ENCODE measurements at places on chromosomes 1 and 21.

- DNase-seq, result no peak
These were observed 12.6 kb downstream of the NHLH2 start for GRCh38 chr1:115828101-115829022.

GRCh38 chr1:60950224-60951063 lies 131.9 kb upstream of the NFIA start:
- no peak for DNase-seq

GRCh38 chr1:171384496-171384895 lies 70.5 kb downstream of the FMO4 start:
- DNase-seq, result no peak

DNA sequence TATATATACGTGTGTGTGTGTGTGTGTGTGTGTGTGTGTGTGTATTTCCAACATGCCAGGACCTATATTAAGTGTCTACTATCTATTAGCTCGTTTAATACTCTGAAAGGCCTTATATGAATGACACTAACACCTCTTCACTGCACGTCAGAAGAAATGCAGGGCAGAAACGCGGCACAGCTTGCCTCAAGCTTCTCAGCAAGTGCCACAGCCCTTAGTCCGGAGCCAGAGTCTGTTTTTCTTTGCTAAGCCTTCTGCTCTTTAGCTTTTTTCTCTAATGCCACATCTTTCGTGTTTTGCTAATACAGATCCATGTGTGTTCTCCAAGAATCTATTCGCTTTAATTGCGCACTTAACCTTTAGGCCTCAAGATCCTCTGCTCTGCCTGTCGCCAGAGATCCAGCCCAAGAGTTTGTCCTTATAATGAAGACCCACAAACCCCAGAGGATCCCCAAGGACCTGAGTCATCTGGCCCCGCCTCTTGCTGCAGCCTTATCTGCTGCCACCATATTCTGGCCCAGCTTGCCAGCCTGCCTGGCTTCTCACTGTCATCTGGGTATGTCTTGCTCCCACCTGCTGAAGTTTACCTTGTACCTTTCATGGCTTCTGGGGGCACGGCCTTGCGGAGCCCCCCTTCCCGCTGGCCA lies 2.0 kb upstream of the TRIM58 start:
- no peak for DNase-seq

- DNase-seq, result no peak
These were observed 40.7 kb downstream of the NME7 start for GRCh38 chr1:169326956-169327268.

GRCh38 chr1:184423649-184424048 lies 36.8 kb downstream of the C1orf21 start:
- no peak for DNase-seq

DNA sequence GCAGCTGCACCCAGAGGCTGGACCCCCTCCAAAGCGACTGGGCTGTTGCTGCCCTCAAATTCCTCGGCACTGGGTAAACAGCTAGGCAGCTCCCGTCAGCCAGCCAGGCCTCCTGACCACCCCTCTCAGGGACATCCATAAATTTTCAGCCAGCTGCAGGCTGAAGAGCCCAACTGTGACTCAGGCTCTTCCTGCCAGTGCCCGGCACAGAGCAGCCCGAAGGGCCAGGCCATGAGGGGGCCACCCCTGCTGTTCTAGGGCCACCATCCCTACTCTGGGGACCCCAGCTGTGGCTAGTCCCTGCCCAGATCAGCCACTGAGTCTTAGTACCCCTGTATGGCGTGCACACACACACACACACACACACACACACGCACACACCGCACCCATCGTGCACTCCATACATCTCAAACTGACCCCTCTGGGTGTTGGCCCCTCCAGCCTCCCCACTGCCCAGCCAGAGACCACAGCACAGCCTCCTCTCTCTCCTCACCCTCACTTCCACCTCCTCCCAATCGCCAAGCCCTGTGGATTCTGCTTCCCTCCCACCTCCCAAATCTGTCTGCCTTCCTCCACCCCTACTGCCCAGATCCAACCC lies 6.2 kb upstream of the LAPTM5 start:
- DNase-seq, result no peak

GRCh38 chr1:226962421-226963391 lies 22.6 kb downstream of the COQ8A start:
- DNase-seq, result no peak

DNA sequence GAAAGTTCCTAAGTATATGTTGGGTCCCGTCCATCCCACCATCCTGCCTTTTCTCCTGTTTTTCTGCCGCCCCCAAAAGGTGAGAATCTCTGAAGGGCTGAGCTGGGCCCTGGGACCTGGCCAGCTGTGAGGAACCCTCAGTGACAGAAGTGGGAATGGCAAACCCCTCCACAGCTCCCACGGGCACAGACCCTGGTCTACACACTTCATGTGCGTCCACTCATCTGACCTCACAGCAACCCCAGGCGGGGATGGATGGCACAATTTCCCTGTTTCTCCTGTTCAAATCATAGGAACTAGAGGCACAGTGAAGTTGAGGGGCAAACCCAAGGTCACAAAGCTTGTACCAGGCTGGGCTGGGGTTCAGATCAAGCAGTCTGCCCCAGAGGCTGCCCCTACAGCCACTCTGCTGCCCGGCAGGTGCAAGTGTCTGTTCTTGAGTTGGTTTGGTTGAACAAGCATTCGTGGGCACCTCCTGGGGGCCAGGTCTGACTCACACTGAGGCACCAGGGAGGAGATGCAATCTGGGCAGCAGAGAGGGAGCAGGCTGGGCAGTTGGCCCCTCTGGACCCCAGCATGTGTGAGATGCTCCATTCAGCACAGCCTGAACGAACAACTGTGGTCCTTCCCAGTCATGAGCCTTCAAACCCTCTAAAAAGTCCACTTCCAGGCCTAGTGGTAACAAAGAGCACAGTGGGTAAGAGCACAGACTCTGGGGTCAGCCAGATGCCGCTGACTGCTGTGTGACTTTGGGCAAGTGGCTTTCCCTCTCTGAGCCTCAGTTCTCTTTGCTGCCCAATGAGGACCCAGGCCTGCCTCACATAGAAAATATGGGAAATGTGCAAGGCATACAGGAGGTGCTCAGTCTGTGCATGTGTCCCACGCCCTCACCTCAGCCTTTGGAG lies 4.0 kb downstream of the EDN2 start:
- no peak for DNase-seq

- DNase-seq, result no peak
These were observed 166.8 kb upstream of the CAMK1G start for GRCh38 chr1:209416716-209417115.

GRCh38 chr1:178358456-178358855 lies 138.3 kb downstream of the CLEC20A start:
- no peak for DNase-seq

GRCh38 chr1:214542275-214543199 lies 8.9 kb downstream of the PTPN14 start:
- no peak for DNase-seq

DNA sequence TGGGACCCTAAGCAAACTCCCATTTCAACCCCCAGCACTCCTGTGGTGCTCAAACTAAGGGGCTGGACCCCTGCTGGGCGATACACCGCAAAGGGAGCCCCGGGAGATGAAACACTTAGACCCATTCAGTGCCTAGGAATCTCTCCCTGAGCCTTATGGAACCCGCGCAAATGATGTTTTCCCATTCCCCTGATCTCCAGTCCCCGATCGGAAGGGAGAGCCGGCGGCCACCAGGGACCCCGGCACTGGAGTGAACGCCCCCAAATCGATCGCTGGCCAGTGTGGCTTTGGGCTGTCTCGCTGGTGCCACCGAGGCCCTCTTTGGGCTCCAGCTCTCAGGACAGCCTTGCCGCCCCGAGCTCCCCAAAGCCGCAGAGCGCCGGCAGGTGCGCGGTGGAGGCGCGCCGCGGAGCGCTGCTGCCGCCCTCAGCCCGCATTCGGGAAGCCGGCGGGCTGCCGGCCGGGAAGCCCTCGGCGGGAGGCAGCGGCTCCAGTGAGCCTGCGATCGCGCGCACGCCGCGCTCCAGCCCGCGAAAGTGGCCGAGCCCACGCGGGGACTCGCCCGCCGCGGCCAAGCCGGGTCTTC lies 1.1 kb downstream of the PLXNA2 start:
- no peak for DNase-seq

- DNase-seq, result no peak
These were observed 40.0 kb downstream of the ROR1 start for GRCh38 chr1:63813829-63814277.

GRCh38 chr1:63929106-63929478 lies 155.3 kb downstream of the ROR1 start:
- no peak for DNase-seq

GRCh38 chr1:155017946-155018316 lies 15.3 kb downstream of the ZBTB7B start:
- no peak for DNase-seq

GRCh38 chr21:32757804-32758203 lies 13.8 kb downstream of the PAXBP1 start:
- DNase-seq, result no peak

- no peak for DNase-seq
These were observed 39.4 kb downstream of the MAST2 start for GRCh38 chr1:45842786-45843185.

GRCh38 chr1:107900090-107900945 lies 64.7 kb downstream of the VAV3 start:
- no peak for DNase-seq

- no peak for DNase-seq
These were observed 12.2 kb downstream of the PFKL start for GRCh38 chr21:44312089-44312488.

GRCh38 chr1:241702442-241703373 lies 50.6 kb downstream of the WDR64 start:
- DNase-seq, result no peak

Data from T-helper 22 cell (primary cell).